ENCODE measurements at places on chromosomes 3 and 15.

GRCh38 chr3:42139621-42140453 is 48.7 kb downstream of the TRAK1 start:
- DNase-seq, result peak; percentile 45

GRCh38 chr3:74602471-74602870 is 12.0 kb downstream of the CNTN3 start:
- DNase-seq, result no peak

DNA sequence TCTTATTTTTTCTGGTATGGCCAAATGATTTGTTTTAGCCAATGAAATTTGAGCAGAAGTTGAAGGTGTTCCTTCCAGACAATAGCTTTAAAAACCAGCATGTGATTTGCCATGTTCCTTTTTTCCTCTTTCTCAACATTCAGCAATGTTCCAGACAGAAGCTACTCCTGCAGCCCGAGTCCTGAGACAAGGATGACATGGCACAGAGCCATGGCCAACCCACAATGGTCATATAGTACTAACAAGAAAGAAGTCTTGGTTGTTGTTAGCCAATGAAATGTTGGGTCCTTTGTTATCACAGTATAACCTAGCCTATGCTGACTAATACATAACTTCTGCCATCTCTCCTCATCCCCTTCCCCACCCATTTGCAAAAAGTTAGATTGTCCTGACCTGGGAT is 211.1 kb upstream of the STT3B start:
- DNase-seq, result no peak

DNA sequence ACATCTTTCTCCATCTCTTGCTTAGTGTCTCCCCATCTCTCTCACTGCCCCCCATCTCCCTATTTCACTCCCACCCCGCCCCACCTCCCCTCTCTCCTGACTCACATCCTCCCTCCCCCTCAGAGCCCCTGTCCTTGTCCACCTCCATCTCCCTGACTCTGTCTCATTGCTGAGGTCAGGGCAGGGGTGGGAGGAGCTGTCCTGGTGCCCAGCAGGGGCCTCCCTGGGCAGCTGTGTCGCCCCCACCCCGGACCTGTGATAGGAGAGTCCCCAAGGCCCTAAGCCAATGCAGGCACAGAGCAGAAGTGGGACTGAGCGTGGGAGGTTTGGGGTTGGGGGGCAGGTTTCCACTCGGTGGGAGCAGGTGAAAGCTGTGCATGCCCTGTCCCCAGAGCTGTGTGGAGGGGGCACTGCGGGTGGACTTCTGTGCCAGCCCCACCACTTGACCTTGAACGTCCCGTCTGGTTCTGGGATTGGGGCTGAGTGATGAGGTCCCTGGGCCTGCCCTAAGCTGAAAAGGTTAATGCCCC is 210.8 kb downstream of the TBC1D2B start:
- no peak for DNase-seq

DNA sequence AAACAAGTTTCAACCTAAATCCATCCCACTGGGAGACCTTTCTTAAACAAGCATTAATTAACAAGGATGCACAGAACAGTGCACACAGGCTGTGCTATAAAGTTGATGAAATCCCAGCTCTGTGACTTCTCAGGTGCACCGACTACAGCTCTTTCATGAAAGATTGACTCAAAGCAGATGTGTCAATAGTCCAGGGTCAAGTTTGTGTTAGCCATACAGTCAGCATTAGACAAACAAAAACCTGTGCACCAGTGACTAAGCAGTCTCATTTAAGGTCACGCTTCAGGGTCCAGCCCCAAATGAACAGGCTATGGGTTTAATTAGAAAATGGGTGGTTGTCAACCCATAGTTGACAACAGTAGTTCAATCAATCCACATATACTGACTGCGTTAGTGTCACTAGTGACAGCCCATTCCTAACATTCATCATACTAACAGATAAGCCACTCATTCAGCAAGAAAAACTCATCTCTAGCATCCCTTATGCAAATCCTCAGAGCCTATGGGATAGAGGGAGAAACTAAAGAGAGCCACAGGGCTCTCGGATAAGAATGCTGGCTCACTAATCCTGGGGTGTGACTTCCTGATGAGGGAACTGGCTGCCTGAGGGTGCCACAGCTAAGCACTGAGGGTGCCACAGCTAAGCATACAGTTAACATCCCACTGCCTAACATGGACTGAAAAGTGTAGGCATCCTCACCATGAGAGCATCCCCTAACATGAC is 84.1 kb downstream of the WNT5A start:
- DNase-seq, result no peak

- DNase-seq, result peak; percentile 79
Observed at GRCh38 chr3:63349583-63350573, 71.8 kb downstream of the SYNPR start.

DNA sequence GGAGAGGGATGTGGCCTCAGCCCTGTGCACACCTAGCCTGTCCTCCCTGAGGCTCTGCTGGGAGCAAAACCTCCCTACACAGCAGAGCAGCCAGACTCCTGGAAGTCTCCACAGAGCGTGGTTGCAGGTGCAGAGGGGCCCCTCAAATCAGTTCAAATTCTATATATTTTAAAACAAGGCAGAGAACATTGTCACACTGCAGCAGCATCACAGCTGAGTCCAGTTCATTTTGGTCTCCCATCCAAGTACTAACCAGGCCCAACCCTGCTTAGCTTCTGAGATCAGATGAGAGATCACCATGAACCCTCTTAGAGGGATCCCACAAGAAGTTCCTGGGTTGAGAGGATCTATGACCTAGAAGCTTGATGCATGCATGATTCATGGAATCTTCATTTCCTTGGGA is 331.0 kb upstream of the RGMA start:
- DNase-seq, result no peak

DNA sequence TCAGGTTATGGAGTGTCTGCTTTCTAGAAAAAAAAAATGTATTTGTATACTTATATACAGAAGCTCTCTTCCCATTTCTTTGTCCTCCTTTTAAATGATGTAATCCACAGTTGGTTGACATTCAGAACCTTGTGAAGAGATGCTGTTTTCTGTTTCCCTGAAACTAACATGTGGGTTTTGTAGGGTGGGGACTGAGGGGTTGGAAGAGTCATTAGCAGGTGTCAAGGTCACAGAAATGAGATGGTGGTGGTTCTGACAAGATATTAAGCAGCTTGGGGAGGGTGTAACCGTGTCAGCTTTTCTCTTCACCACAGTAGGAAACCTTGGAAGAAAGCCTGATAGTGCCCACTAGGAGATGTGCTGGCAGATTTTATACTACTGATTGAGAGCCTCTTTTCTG is 2.4 kb downstream of the RASA2 start:
- DNase-seq, result no peak

DNA sequence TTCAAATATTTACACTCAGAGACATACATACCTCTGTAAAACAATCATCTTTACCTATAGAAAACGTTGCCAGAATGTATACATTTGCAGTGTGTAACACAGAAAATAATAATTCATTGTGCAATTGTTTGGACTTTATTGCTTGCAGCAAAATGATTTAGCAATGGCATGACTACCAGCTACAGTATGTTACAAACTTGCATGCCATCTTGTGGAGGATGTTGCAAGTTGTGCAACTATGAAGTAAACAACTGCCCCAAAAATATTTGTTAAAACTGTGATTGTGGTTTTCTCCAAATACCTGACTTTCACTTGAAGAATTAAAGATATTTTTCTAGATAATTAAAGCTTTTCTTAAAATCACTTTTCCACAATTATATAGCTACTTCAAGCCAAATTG is 27.1 kb upstream of the C3orf49 start:
- peak; percentile 31 for DNase-seq

DNA sequence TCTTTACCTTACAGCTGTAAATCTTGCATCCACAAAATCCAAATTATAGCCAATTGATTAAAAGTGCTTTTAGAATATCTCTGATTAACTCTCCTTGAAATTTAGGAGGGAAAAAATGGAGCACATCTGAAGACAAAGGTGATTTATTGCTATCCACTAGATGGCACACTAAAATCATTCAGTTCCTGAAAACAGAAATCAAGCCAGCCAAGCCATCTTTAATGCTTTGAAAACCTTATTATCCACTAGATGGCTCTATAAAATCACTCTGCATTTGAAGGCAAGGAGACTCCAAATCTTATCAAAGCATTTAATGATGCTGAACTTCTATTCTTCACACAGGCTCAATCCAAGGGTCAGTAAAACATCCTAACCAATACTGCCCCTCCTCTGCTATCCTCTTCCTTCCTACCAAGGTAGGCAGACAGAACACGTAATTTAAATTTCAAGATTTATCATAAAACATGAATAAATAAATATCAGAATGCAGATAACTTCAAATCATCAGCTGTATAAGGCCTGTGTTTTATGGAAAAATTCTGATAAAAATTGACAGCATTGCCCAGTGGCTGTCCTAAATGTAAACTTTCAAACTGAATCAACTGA is 48.4 kb downstream of the GOLIM4 start:
- peak; percentile 84 for DNase-seq

DNA sequence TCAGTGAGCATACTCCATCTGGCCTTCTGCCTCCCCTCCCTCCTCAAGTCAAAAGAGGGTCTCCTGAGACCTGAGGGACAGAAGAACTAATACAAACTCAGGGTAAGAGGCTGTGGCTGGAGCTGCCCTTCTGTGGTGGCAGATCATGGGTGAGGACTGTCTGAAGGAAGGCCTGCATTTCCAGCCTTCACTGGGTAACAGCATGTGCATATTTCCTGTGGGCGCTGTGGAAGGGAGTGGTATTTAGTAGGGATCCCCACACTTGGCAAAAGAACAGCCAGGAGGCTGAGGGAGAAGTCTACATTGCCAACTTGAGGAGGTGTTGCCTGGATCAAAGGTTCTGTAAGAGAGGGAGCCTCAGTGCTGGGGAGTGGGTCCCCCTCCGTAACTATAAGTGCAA is 10.1 kb upstream of the ESYT3 start:
- DNase-seq, result no peak

- no peak for DNase-seq
Observed at GRCh38 chr3:142680710-142681109, 43.1 kb upstream of the TRPC1 start.

GRCh38 chr15:43463507-43463906 is 29.4 kb downstream of the TP53BP1 start:
- no peak for DNase-seq

- no peak for DNase-seq
Observed at GRCh38 chr3:21533002-21533401, 218.0 kb downstream of the ZNF385D start.

- DNase-seq, result no peak
Observed at GRCh38 chr3:20056725-20057611, 16.7 kb downstream of the KAT2B start.

GRCh38 chr3:149581248-149581647 is 76.6 kb downstream of the WWTR1 start:
- no peak for DNase-seq

- no peak for DNase-seq
Observed at GRCh38 chr15:96002890-96003859, 327.3 kb upstream of the NR2F2 start.

DNA sequence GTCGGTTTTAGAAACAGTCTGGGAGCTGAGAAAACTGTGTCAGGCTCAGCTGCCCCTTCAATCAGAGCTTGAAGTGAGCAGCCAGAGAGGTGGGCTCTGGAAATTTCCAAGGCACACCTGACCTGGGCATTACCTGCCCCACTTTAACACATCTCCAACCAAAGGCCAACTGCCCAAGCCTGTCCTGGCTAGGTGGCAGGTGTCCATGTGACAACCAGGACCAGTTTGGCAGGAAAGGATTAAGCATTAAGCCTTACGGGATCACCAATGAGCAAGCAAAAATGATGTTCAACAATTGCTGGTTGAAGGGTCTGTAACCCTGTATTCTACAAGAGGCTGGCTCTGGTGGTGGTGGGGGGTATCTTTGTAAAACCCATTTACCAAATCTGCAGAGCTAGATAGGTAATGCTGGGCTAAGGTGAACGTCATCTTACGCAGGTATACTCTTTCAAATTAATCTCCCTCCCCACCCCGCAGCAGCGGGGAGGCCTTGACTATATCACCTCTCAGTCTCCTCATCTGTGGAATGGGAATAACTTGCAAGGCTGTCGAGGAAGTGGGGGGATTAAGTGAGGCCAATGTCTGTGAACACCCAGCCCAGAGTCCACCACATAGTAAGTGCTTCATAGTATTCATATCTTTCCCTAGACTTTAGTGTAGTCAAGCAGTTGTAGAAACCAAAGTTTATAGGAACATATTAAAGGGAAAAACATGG is 183.2 kb downstream of the MEGF11 start:
- no peak for DNase-seq

DNA sequence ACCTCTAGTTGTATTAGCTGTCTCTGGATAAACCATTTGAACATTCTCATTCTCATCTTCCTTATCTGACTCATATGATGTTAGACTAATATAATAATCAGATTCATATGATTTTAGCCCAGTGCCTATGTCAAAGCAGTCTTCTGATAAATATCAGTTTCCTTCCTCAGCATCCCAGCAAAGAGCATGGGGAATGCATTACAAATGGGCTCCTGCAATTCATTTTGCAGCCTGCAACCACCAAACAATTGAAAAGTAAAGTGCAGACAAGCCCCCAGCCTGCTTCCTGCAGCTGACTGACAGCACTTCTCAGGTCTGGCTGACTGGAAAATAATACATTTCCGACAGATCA is 78.2 kb upstream of the STAC start:
- no peak for DNase-seq

DNA sequence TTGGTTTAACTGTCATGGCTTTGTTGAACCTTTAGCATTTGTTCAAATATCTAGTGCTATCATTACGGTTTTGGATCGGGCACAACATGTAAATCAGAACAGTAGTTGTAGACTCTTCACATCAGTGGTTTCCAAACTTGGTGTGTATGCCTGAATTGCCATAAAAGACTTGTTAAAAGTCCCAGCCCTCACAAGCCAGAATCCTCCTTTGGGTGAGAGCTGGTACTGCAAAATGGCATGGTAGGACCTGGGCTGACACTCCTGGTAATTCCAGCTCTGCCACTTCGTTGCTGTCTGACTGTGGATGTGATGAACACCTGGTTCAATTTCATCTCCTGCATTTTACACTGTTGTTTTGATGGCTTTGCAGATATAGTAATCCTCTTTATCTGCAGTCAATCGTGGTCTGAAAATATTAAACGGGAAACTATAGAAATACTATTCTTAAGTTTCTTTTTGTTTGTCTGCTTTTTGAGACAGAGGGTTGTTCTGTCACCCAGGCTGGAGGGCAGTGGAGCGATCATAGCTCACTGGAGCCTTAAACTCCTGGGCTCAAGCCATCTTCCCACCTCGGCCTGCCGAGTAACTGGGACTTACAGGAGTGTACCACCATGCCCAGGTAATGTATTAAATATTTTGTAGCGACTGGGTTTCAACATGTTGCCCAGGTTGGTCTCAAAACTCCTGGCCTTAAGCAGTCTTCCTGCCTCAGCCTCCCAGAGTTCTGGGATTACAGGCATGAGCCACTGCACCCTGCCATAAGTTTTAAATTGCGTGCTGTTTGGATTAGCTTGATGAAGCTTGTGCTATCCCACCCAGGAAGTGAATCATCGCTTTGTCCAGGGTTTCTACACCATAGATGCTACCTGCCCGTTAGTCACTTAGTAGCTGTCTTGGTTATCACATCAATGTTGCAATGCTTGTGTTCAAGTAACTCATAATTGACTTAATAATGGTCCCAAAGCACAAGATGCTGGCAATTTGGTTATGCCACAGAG is 61.6 kb downstream of the RAB7A start:
- peak; percentile 53 for DNase-seq
